Neural cell (in vitro differentiated cells): ENCODE measurements at places on chromosomes 2 and 18. TPM values are rescaled to one million over a fixed set of nuclear protein-coding genes. Genes with fewer than 3 reads are reported as not detected.

Gene KLHL29
- polyA plus RNA-seq = 42.4 and 48.4 TPM in 2 replicates

Gene C1QL2
- not detected in 2 replicates for polyA plus RNA-seq

Gene CASP10
- polyA plus RNA-seq = not detected in 2 replicates

Gene SIX3
- polyA plus RNA-seq = 8.7 and 9.8 TPM in 2 replicates

Gene CTLA4
- polyA plus RNA-seq = not detected in 2 replicates

Gene CARF
- 20.1 and 32.2 TPM in 2 replicates for polyA plus RNA-seq

Gene DGKD
- 33.4 and 36.4 TPM in 2 replicates for polyA plus RNA-seq

Gene BUB1
- polyA plus RNA-seq = 2.1 and 2.4 TPM in 2 replicates

Gene ERFE
- 0.32 TPM in 1 of 2 replicates, not detected in the other for polyA plus RNA-seq

Gene ANKRD30BL
- polyA plus RNA-seq = not detected in 2 replicates

Gene LIMS1
- polyA plus RNA-seq = 8.2 and 12.3 TPM in 2 replicates

Gene ARHGAP15
- polyA plus RNA-seq = 0.30 TPM in 1 of 2 replicates, not detected in the other

Gene CXCR1
- not detected in 2 replicates for polyA plus RNA-seq

Gene RBKS
- 4.0 and 5.4 TPM in 2 replicates for polyA plus RNA-seq

Gene RAX
- polyA plus RNA-seq = not detected in 2 replicates

Gene RFTN2
- polyA plus RNA-seq = 0.06 TPM in 2 replicates

Gene TYW5
- 15.2 and 15.8 TPM in 2 replicates for polyA plus RNA-seq

Gene DYSF
- 0.04 TPM in 1 of 2 replicates, not detected in the other for polyA plus RNA-seq

Gene SCYGR4
- not detected in 2 replicates for polyA plus RNA-seq

Gene UBE2E3
- 337 and 338 TPM in 2 replicates for polyA plus RNA-seq

Gene OTX1
- polyA plus RNA-seq = not detected in 2 replicates

Gene GATA6
- polyA plus RNA-seq = not detected in 2 replicates

Gene WNT10A
- polyA plus RNA-seq = 0.14 and 0.20 TPM in 2 replicates

Gene CD226
- 0.11 and 2.5 TPM in 2 replicates for polyA plus RNA-seq
